ENCODE measurements at places on chromosomes 7 and 10.

DNA sequence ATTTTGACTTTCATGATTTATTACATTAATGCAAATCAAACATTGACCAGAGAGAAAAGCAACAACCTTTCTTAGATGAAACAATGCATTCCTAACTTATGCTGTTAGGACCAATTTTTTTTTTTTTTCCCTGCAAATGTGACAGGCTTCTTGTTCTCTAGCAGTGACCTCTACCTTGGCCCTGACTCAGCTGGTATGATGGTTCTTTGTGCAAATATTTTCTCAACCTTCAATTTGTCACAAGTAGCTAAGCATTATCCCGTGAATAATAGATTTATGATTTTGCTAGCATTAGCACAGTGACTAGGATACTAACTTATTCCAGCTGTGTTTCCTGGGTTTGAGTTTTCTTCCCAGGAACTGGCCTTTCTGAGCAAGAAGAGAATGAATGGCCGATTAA is 64.9 kb downstream of the PPP1R9A start:
- peak; percentile 3 for DNase-seq

DNA sequence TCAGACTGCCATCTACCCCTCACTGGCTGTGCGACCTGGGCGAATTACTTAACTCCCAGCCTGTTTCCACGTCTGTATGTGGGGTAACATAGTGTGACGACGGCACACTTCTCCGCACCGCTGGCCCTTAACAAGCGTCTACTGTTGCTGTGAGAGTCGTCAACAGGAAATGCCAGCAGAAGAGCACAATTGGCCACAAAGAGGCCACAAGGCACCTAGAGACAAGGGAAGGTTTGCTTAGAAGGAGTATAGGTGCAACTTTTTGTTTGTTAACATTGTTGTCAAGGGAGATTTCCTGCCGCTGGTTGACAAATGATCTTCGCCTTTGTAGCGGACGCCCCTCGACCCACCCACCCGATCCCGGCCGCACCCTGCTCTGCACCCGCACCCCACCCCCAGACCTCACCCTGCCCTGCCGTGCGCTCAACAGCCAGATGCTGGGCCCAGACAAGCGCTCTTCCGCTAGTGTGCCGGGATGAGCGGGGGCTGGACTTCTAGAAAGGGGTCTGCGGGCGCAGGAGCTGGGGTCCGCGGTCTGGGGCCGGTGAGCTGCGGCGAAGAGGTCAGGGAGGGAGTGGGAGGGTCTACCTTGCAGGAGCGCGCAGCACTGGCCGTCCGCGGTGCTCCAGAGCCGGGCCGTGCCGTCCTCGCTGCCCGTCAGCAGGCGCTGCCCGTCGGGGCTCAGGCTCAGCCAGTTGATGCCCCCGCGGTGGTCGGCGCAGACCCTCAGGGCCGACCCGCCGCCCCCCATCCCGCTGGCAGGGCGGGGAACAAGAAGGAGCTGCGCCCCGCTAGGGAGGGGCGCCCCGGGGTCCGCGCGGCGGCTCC is 785 bp downstream of the WDR86 start:
- DNase-seq: no peak

DNA sequence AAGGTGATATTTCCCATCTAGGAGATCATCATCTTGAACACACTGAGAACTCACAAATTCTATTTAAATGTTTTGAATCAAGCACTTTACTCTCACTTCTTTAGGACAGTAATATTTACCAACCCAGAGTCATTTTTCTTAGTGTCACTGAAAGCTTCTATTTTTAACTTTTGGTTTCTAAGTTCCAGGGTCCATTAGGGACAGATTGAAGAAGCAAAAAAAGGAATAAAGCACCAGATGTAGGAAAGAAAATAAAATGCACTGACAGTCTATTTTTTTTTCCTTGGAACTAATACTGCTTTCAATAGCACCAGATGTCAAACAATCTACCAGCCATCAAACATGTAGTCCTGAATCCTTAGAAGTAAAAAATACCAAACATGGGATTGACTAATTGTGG is 526.7 kb upstream of the LRRN3 start:
- DNase-seq: no peak

DNA sequence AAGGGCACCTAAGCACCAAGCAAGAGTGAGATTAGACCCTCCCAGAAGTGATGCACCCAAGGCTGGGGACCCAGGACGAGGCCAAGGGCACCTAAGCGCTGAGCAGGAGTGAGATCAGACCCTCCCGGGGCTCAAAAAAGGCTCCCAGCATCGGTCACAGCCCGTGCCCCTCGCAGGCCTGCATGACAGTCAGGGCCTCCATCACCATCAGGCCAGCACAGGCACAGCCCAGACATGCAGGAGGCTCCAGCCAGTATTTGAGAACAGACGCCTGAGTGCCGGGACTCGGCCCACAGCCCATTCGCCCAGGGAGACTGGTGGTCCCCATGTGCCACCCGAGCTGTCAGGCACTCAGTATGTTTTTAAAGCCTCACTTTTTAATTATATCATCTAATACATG is 595.9 kb downstream of the PTPRN2 start:
- DNase-seq: no peak

DNA sequence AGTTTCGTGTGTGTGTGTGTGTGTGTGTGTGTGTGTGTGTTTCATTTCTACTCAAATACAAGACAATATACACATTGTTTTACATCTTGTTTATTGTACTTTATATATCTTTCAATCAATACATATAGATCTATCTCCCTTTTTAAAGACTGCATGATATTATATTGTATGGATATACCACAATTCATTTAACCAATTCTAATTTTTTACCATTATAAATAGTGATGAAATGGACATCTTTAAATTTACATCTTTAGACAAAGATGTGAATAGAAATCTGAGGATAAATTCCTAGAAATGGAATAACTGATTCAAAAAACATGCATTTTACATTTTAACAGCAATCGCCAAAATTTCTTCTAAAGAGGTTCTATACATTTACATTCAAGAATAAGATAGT is 23.2 kb upstream of the HIBADH start:
- DNase-seq: no peak

GRCh38 chr10:12349629-12350166 is 351 bp downstream of the CAMK1D start:
- DNase-seq: no peak

DNA sequence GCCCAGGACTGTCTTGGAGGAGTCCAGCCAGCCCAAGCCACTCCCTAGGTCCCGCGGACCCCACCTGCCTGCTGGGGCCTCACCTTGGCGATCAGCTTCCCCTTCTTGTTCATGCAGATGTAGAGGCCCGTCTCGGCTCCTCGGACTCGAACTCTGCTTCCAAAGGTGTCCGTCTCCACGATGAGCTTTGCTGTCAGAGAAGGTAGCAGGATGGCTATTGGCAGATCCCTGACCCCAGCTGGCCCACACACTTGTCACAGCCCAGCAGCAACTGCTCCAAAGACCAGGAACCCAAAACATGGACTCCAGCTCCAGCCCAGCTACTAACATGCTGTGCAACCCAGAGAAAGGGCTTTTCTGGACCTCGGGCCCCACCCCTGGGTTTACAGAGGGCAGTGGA is 4.5 kb downstream of the FGF8 start:
- DNase-seq: no peak

DNA sequence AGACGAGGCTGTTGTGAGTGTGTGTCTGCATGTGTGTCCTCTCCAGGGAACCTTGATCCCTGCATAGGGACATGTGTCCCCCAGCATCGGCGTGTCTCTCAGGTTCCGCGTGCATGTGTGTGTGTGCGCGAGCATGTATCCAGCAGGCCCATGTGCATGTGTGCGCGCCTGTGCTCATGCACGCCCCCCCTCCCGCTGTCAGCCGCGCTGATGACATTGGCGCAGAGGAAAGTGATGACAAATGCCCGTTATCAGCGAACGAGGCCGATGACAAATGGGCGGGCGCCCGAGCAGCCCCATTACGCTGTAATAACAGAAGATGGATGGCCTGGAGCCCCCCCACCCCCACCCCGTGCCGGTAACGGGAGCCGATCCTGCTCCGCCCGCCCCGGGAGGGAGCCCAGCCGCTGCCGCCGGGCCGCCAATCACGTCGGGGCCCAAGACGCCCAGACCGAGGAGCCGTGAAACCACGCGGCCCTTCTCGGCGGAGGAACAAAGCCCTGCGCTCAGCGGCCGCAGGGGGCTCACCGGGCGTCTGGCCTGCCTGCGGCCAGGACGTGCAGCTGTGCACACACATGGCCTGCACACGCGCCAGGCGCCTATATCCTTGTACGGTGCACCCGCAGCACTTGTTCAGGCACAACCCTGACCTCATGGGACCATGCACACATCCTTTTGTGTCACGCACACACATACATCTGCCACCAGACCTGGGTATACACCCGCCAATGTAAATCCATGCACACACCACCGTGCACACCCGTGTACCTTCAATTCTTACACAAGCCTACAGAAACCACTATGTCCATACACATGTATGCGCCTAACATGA is 21.5 kb downstream of the POLL start:
- DNase-seq: peak; percentile 25

- DNase-seq: no peak
These were observed 12.6 kb downstream of the NACAD start for GRCh38 chr7:45075871-45076796.

- DNase-seq: no peak
These were observed 118.6 kb downstream of the CNTNAP2 start for GRCh38 chr7:146235195-146235594.

DNA sequence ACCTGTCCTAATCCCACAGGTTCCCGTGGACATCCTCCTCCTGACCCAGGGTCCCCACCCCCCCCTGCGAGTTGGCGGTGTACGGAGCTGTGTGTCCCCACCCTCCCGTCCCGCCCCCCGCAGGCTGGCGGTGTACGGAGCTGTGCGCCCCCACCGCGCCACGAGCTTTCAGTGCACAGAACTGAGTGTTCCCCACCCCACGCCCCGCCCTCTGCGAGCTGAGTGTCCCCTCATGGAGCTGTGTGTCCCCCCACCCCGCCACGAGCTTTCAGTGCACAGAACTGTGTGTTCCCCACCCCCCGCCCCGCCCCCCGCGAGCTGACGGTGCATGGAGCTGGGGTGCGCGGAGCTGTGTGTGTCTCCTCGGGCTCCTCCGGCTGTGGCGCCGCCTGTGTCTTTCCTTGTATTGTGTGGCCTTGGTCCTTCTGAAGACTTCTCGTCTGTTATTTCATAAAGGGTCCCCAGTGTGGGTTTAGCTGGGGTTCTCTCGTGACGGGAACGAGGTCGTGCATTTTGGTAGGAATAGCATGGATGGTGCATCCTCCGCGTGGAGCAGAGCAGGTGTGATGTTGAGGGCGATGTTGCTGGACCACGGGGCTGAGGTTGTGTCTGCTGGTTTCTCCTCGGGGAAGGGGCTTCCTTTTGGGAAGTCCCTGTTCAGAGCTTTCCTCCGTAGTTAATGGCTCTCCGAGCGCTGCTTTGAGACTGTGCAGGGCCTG is 18.0 kb upstream of the JAKMIP3 start:
- no peak for DNase-seq

- DNase-seq: no peak
These were observed 371.4 kb upstream of the MGMT start for GRCh38 chr10:129095680-129096064.
